ENCODE measurements at places on chromosomes 2 and 18.

- no peak for DNase-seq
Observed at GRCh38 chr2:197435598-197436420, 981 bp upstream of the SF3B1 start.

- no peak for DNase-seq
Observed at GRCh38 chr18:75489493-75490190, 62.1 kb upstream of the SMIM21 start.

- DNase-seq, result no peak
Observed at GRCh38 chr2:40400336-40400953, 51.4 kb downstream of the SLC8A1 start.

DNA sequence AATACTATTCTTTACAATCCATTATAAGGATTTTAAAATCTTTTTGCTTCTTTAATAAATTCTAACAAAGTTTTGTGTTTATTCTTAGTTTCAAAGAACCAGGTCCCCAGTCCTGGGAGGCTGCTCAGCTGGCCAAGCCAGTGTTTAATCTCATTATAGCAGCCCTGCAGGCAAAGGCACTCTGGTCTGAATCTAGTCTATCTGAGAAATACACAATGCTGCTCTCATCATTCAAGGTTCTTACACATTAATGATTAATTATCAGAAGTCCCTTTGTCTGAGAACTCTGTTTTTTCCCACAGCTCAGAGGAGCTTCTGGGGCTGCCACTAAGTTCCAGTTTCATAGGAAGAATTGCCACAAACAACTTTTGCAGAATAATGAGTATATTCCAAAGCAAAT, 27.7 kb downstream of the KCTD18 start:
- DNase-seq, result no peak

DNA sequence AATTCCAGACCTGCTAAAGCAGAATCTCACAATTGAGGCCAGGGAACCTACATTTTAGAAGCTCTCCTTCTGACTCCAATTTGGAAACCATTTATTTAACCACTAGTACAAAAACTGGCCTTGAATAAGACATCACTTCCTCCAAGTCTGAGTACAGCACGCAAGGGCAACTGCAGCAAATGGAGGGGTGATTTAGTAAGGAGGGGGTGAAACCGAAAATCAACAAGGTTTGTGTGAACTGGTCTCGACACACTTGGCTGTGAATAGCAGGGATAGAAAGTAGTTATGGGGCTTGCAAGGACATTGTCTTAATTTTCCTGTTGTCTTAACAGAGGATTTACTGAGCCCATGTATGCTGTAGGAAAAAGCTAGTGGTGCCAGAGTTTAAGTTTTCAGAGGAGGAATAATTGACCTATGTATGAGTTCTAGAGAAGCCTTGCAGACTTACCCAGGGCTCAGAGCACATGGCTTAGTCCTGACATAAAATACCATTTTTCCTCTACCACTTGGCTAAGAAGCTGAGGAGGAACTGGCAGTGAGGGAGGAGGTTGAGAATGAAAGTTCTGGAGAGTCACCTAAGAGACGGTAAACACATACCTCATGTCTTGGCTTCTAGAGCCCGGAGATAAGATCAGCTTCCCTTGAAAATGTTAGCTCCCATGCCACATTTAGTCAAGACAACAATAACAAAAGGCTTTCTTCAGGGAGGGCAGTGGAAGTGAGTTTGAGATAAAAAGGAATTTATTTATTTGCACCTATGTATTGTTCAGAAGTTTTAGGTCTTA, 114.8 kb downstream of the SMAD2 start:
- DNase-seq, result no peak

DNA sequence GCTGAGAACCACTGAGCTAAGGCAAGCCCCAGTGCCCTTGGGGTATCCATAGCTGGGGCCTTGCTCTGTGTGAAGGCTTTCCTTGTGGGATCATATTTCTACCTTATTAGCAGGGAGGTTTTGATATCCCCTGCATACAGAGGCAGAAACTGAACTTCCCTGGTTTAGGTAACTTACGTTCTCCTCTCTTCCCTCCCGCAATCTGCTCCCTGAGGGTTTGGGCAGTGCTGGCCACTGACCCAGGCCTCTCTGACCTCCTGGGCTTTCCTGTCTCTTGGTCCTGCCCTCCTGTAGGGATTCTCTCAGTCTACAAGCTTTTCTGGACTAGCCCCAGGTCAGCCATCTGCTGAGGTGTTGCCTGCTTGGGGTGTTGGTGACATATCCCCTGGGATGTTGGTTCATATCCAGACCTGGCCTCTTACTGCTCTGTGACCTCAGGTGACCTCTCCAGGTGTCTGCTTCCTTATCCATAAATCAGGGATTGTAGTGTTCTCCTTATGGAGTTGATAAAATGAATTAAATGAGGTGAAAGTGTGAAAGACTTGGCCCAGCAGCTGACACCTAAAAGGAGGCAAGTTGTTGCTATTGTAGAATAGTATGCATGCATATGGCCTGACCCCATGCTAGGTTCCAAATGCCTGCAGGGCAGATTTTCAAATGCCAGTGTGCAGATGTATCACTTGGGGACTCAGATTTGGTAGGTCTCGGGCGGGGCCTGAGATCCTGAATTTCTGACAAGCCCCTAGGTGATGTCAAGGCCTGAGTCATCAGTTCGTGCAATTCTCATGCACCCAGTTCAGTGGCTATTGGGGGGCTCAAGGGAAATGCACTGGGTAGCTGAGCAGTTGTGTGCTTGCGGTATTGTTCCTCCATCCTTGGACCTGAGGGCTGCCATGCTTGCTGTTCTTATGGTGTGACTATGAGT, 106.6 kb downstream of the FHOD3 start:
- no peak for DNase-seq

DNA sequence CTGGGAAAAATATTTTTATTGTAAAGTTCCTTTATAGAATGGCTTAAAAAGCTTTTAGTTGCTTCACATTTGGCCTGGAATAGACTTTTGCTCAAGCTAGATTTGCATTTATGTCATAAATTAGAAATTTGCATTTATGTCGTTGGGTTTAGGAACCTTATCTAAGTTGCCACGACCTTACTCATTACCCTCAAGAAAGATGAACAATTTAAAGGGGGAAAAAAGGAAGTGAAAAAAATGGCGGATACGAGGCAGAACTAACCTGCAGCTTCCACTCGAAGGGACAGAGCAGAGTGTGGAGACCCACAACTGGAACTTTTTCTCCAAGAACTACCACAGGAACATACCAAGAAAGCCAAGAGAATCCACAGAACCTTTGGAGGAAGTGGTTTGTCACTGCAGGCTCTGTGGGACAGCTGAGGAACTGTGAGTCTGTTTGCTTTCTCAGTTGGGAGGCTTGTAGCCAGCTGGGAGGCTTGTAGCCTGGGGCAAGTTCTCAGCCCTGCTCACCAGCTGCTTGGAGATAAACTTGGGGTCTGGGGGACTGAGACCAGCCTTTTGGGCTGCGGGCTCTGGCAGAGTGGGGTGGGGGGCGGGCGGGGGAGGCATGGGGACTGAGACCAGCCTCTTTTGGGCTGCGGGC, 349.9 kb upstream of the MEIS1 start:
- no peak for DNase-seq

DNA sequence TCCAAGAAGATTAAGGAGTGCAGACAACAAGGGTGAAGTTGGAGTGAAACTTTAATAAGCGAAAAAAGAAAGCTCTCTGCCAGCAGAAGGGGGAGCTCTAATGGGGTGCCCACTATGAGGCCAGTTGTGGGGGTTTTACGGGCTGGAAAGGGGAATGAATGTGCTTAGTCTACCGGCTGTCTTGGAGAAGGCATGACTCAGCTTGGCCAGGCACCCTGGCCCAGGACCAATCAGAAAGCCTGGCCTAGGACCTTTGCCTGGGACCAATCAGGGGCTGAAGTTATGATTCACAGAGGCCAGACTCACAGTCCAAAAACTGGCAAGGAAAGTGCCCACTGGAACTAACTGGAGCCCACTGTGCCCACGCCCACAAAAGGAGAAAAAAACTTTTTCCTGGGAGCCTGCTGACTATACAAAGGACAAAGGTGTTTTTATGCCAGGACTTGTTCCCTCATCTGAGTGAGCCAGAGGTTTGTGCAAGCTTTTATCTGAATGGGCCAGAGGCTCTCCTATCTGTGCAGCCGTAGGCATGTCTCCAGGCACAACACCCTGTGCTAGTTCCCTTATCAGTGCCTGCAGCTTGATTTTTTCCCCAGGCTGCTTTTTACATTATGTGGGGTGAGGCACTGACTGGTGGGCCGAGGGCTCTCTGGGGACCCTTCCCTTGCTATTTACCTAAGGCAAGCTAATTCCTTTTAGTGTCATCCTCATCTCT, 18.6 kb downstream of the CMPK2 start:
- no peak for DNase-seq

- DNase-seq, result no peak
Observed at GRCh38 chr18:35582899-35583558, 1.5 kb downstream of the GALNT1 start.

DNA sequence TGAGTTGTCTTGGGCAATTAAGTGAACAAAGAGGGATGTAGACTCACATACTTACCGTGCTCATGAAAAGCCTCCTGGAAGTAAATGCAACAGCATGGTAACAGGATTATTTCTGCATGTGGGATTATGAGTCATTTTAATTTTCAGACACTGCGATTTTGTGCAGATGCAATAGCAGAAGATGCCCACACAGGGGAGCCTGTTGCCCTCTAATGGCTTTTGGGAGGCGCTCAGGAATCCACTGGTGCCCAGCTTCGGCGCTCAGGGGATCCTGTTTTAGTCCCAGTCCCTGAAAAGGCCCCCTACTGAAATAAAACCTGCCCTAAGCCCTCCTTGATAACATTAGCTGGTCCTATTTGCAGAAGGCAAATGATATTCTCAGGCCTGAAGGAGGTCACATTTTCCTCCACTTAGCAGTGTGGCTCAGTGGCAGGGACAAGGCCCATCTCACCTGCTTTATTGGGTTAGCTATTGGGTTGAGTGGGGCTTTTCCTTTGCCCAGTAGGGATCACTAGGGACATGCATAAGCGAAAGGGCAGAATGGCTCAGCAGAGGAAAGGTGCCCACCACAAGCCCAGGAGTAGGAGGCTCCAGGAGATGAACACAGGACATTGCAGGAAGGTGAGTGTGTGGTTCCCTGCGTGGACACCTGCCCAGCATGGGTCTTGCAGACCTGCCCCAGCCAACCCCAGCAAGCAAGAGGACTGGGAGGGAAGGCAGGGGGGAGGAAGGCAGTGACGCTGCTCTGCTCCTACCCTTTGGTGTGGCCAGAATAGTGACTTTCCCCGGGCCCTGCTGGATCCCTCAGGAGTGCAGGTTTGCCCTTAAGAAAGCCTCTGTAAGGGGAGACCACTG, 26.5 kb upstream of the KCNS3 start:
- DNase-seq, result no peak

GRCh38 chr2:72134997-72135800, 12.5 kb downstream of the CYP26B1 start:
- peak; percentile 79 for DNase-seq

GRCh38 chr2:193240752-193241151, 1046.0 kb upstream of the TMEFF2 start:
- no peak for DNase-seq

DNA sequence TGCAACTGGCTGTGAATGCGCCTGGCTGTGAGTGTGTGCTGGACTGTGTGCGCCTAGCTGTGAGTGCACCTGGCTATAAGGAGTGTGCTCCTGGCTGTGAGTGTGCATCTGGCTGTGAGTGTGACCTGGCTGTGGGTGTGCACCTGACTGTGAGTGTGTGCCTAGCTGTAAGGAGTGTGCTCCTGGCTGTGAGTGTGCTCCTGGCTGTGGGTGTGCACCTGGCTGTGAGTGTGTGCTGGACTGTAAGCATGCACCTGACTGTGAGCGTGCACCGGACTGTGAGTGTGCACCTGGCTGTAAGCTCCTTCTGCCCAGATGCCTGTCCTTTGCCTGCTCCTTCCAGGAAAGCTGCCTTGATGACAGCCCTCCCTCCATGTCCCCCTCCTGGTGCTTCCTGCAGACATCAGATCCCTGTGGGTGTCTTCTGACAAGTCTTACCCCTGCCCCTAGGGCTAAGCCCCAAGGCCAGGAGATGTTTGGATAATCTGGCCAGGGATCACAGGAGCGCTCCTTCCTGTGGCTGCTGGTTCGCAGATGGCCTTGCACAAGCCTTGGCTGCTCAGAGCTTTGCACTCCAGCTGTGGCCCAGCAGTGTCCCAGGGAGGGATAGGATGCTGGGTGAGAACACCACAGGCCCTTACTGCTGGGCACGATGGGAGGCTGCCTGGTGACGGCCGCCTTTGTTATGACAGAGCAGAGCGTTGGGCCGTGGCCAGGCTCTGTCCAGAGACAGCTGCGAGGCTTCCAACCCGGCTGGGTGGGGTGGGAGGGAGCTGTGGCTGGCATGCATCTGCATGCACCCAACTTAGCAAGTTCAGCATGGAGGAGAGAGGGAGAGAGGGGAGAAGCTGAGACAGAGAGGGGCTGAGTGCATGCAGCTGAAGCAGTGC, 89.9 kb downstream of the GLI2 start:
- peak; percentile 91 for DNase-seq

DNA sequence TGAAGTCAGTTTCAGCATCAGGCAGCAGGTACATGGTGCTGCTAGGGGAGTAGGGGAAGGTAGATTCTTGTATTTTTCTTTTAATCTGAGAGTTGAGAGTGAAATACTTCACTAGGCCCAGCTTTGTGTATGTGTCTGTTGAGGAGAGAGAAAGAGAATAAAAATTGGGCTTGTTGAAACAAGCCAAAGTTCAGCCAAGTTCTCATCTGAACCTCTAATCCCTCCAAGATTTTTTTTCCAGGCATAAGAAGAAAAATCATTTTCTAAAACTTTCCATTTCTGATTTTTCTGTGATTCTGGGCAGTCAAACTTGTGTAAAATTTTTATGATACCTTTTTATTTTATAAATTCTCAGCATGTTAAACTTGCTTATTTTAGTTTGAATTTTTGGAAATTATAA, 55.6 kb downstream of the PTPRM start:
- no peak for DNase-seq

DNA sequence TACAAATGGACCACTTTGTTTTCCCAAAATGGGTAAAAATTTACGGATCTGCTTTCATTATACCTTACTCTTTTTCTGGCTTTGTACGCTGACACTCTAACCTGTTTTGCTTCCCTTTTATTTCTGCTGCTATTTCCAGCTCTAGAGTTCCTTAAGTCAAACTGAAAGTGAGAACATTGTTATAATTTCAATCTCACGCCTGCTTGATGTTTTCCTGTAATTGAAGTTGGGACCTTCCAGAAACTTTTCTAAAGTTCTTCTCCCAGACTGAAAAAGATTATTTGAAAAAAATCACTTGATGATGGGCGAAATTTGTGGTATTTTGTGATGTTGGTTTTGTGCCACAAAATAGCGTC, 1.8 kb downstream of the GLS start:
- DNase-seq, result no peak

GRCh38 chr2:137411585-137411984, 552.7 kb upstream of the HNMT start:
- DNase-seq, result no peak

GRCh38 chr2:139946690-139947089, 1166.5 kb upstream of the NXPH2 start:
- DNase-seq, result no peak

DNA sequence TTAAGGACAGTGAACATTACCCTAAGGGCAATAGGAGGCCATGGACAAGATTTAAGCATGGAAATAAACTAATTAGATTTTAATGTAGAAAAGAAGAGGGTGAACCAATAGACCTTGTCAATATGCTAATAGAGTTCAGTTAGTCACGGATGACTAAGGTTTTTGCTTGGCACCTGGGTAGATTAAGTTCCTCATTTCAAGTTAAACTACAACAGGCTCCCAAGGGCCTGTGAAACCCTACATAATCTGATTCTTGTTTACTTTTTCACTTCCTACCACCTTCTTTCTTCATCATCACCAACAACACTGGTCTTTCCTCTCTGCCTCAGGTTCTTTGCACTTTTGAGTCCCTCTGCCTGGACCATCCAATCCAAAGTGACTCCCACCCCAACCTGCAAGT, 14.8 kb downstream of the SP110 start:
- no peak for DNase-seq

GRCh38 chr2:179460181-179460929, 195.7 kb upstream of the SESTD1 start:
- DNase-seq, result no peak

All from chondrocyte (in vitro differentiated cells).